ENCODE measurements at places on chromosomes 5 and 9. TPM values are rescaled to one million over a fixed set of nuclear protein-coding genes. Genes with fewer than 3 reads are reported as not detected.

GRCh38 chr5:37248421-37248969 lies 681 bp downstream of the CPLANE1 start:
- DNase-seq = no peak
- peaks cover 22% of the 10 kb centered on the region for H3K4me1 ChIP-seq
- H3K4me3 ChIP-seq = peak overlapping the region; percentile 83
- no peaks in the 10 kb centered on the region for H3K36me3 ChIP-seq
- H3K27ac ChIP-seq = peak overlapping the region; percentile 91
- H3K27me3 ChIP-seq = no peaks in the 10 kb centered on the region

DNA sequence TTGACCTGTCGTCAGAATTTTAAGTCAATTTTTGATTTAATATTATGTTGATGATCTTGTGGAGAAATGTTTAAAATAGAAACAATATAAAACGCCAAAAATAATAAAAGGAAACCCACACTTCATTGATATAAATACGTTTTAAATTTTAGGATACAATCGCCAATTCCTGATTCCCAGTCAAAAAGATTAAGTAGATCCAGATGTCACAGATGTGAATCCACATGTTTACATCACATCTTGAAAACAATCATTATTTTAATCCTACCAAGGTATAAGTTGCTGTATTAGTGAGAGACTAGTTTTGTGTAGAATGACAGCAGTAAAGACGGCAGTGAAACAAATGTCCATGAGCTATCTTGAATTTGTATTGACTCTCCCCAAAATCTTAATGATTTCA lies 4.9 kb downstream of the TAS2R1 start:
- no peak for DNase-seq
- H3K4me1 ChIP-seq = no peaks in the 10 kb centered on the region
- H3K27me3 ChIP-seq = no peaks in the 10 kb centered on the region
- no peaks in the 10 kb centered on the region for H3K36me3 ChIP-seq
- no peak overlapping the region for H3K4me3 ChIP-seq

Gene LCN9
- not detected for total RNA-seq

Gene LRRTM2
- 1.2 TPM for total RNA-seq

Gene HSPB3
- not detected for total RNA-seq

Measured in vagina (tissue), 2 donors.